Stimulated activated CD4-positive, alpha-beta T cell treated with anti-CD3 and anti-CD28 coated beads, Interleukin-2, amount 100 ng/mL, for 4 hours (primary cell): ENCODE measurements at places on chromosomes 2 and 18.

DNA sequence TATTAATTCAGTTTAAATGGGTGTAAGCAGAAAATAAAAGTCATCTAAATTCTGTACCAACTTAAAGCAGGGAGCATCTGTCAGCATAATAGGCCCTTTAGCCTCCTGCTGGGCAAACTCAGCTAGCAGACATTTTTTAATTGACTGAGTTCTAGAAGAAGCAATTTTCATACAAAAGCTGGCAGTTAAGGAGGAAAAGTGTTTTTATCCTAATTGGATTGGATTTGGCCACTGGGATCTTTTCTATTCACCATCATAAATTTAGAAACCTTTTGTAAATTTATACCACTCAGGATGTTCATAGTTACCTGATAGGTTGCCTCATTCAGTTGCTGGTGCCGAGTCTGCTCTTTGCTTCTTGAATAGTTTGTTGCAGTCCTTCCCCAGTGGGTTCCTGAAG is 262.7 kb upstream of the FSIP2 start:
- DNase-seq: no peak

- no peak for DNase-seq
Measured at GRCh38 chr18:35083174-35083712, 42.0 kb downstream of the MAPRE2 start.

DNA sequence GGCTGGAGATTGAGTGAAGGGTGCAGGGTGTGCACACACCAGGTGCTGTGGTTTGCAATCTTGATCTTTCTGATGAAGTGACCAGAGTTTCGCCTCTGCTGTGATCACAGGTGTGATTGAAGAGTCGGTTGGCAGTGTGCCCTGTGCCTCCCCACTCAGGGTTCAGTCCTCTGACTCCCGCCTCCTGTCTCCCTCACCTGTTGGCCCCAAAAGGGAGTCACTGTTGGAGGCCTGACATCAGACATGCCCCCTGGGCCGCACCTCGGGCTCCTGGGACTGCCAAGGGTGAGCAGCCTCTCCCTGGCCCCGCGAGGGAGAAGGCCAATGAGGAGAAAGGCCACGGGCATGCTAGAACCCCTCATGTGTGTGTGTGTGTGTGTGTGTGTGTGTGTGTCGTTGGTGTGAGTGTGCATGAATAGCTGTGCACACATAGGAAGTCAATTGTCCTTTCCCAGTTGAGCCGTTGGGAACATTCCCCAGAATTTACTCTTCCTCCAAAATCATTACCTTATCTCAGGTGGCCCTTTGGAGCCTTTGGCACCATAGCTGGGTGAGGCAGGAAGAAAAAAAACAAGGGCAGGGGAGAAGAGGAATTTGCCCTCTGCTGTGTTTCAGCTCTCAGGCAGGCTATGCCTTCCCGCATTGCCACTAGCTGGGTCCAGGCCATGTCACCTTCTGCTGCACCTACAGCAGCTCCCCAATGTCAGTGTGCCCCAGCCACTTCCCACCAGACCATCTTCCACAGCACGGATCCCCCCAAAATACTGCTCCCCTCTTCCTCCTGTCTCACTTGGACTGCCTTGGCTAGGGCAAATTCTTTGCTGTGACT is 78.1 kb upstream of the LAPTM4A start:
- DNase-seq: no peak

- no peak for DNase-seq
Measured at GRCh38 chr18:37672932-37673595, 107.5 kb upstream of the CELF4 start.

GRCh38 chr18:25998461-25998860 is 92.0 kb downstream of the SS18 start:
- DNase-seq: no peak

DNA sequence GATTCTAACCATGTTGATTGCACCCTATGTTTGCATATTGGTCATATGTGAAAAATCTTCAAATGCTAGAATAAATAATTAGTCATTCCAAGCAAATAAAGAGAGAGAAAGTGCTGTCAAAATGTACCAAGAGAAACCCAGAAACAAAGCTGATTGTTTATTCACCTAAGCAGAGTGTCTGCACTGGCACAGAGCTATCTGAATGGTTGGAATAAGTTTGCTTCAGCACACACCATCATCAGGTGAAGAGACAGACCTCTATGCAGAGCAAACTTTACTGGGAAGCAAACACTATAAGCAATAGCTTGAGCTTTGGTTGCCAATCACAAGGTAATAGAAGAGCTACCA is 25.4 kb downstream of the DSG4 start:
- no peak for DNase-seq

DNA sequence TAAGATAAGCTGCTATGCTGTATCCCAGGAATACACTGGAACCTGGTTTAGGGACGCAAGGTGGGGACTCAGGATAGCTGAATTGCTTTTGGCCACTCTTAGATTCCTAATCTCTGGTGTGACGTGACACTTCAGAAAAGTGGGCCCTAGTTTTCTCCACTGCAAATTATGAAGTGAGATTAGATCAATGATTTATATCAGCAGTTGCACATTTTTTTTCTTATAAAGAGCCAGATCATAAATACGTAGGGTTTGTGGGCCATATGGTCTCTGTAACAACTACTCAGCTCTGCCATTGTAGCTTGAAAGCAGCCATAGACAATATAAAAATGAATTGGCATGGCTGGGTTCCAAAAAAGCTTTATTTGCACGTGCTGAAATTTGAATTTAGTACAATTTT is 85.4 kb upstream of the CPO start:
- no peak for DNase-seq

DNA sequence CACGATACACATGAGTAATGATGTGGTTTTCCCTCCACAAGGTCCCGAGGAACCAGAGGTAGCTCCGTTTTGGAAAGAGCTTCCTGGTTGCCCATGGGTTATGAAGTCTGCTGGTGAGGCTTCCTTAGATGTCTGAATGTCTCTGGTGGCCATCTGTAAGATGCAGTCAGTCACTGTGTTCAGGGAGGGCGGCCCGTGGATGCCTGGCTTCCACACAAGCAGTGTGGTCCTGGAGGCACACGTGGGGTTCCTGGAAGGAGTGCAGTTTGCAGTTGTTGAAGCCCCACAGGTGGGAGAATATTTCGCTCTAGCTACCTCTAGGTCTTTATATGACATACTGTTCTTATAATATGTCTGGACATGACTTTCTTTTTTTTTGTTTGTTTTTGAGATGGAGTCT is 209.0 kb downstream of the FAM210A start:
- DNase-seq: no peak

GRCh38 chr2:177673602-177674595 is 281.3 kb downstream of the AGPS start:
- DNase-seq: no peak

DNA sequence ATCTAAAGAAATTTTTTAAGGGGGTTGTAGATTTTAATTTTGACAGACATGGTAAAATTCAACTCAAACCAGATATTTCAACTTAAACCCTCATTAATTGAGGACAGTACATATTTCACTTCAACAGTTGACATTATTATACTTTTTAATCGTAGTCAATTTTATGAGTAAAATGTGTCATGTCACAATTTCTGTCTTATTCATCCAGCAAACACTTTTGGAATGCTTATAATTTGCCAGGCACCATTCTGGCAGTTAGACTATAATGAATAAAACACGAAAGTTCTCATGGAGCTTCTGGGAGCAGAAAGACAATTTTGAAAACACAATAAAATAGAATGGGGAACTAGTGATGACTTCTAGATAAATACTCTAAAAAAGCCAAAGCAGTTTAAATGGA is 1094.8 kb downstream of the SUCLG1 start:
- no peak for DNase-seq

DNA sequence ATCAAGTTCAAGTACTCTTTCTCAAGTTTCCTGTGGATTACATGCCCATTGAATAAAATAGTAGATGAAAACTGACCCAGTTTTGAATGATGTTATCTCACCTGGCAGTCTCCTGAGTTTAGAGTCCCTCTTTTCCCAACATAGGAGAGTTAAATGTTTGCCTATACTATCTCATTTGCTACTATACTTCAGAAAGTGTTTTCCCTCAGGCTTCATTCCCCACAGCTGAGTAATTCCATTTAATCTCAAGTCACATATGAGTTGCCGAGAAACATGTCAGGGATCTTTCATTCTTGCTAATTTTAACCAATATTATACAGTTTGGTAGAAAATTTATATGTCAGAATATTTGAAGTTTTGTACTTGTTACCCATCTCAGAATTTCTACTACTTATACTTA is 150.4 kb upstream of the CDH19 start:
- no peak for DNase-seq

GRCh38 chr2:26054598-26055348 is 20.9 kb downstream of the RAB10 start:
- DNase-seq: no peak

GRCh38 chr2:162521871-162522650 is 178.1 kb downstream of the GCA start:
- no peak for DNase-seq

GRCh38 chr2:153163055-153163454 is 315.5 kb downstream of the RPRM start:
- no peak for DNase-seq

GRCh38 chr2:157264099-157264498 is 6.6 kb downstream of the GALNT5 start:
- no peak for DNase-seq

DNA sequence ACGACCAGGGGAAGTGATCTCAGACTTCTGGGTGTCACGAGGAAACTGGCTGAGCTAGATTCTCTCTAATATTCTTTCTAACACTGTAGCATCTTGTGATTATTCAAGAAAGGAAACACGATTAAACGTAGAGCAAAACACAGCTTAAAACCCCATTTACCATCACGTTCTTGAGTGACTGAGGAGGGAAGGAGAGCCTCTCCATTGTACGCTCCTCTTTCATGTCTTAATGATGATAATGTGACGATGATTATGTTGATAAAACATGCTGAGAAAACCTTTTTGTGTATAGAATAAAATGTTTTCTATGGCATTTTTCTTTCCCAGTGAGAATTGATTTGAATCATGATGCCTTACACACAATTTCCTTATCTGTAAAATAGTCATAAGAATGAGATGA is 705.6 kb upstream of the ID2 start:
- no peak for DNase-seq

DNA sequence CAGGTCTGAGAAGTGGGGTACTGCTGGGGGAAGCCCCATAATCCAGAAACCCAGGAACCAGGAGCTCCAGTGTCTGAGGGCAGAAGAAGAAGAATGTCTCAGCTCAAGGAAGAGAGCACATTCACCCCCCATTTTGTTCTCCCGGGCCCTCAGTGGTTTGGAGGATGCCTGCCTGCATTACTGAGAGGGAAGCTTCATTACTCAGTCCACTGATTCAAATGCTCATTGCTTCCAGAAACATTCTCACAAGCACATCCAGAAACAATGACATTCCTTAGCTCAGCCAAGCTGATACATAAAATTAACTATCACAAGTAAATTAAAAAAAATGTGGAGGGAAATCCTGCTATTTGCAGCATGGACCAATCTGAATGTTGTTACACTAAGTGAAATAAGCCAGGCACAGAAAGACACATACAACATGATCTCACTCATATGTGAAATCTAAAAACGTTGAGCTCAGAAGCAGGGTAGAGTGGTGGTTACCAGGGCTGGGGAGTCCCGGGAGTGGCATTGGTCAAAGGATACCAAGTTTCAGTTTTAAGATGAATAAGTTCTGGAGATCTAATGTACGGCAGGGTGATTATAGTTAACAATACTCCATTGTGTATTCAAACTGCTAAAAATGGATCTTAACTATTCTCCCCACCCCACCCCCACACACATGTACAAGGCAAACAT is 459.3 kb downstream of the GALR1 start:
- DNase-seq: no peak

- DNase-seq: no peak
Measured at GRCh38 chr2:220531216-220531615, 903.8 kb downstream of the SLC4A3 start.

DNA sequence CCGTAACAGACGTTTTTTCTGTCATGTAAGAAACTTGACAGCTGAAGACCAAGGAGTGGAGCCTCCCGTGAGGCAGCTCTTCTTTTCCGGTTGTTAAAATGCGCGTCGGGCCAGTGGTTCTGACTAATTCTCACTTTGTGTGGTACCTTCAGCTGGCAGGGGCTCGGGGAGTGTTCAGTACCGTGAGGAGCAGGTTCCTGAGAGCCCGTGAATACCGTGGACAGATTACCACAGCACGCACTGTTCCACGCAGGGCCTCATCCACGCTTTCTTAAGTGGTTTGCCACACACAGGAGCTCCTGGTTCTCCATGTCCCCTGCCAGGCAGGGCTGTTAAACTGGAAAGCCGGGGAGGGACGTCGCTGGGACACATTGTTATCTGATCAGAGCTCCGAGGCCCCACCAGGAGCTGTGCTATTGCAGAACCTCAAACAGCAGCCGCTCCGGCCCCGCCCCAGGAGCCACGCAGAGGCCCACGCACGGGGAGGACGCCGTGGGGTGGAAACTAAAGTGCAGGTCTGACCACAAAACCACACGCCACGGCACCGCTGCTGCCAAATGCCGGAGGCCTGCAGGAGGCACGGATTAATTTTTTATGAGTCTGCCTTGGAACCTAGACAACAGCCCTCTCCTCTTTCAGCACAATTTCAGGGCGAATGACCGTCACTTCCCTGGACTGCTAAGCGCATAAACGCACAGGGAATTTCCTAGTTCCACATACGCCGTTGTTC is 43.3 kb downstream of the NFATC1 start:
- peak; percentile 33 for DNase-seq
